Glomerular endothelial cell (primary cell): ENCODE measurements at places on chromosomes 3 and 15. TPM values are rescaled to one million over a fixed set of nuclear protein-coding genes. Genes with fewer than 3 reads are reported as not detected.

GRCh38 chr15:73558529-73558928 lies 74.7 kb downstream of the NPTN start:
- DNase-seq = no peak

- DNase-seq = no peak
These were observed 269.7 kb upstream of the LYSMD4 start for GRCh38 chr15:100002787-100003536.

The RTP1 gene
- not detected in 2 replicates for total RNA-seq

DNA sequence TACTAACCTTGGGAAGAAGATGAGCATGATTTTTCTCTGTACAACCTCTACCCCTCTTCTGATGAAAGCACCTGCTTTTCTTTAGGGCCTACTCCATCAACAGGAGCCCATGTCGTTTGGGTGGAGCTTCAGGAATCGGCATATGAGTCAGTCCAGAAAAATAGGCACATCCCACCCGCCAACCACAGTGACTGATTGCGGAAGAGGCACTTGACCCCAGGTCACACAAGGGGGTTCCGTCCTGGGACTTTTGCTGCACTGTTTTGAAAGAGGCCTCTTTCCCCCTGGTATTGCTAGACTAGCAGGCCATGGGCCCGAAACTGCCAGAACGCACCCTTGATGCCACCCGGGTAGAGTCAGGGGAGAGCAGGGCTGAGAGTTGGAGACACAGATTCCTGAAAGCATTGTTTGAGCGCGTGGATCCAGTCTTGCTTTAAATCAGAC lies 19.3 kb upstream of the NRROS start:
- DNase-seq = no peak

The DUOXA2 gene
- not detected in 2 replicates for total RNA-seq

The CDAN1 gene
- 10.1 and 11.0 TPM in 2 replicates for total RNA-seq

- DNase-seq = no peak
These were observed 29.5 kb downstream of the GTF2E1 start for GRCh38 chr3:120772081-120772480.

- DNase-seq = no peak
These were observed 573 bp downstream of the MME start for GRCh38 chr3:155080692-155081091.

DNA sequence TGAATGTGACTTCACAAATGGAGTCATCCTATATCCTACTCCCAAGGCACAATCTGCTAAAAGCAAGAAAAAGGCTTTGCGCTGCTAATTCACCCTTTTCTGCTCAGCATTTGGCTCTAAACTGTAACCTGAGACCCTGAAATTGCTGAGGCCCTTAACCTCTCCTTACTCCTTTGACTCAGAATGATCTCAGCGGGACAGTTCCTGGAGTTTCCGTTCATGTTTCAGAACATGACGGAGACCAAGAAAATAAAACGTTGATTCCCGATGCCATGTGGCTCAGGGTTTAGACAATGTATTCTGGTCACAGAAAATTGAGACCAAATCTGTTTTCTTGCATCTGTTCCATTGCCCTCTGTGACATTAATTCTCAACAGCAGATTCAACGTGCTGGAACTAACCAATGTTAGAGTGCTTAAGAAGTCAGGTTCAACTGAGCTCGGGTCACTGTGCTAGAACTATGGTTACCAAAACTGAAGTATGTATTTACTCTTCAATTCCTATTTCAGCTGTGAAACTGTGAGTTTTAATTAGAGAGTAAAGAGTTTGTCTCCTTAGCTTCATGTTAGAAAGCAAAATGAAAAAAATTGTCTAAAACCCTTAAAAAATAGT lies 45.4 kb upstream of the TMC3 start:
- DNase-seq = no peak

GRCh38 chr3:116473602-116474001 lies 28.3 kb upstream of the LSAMP start:
- no peak for DNase-seq

DNA sequence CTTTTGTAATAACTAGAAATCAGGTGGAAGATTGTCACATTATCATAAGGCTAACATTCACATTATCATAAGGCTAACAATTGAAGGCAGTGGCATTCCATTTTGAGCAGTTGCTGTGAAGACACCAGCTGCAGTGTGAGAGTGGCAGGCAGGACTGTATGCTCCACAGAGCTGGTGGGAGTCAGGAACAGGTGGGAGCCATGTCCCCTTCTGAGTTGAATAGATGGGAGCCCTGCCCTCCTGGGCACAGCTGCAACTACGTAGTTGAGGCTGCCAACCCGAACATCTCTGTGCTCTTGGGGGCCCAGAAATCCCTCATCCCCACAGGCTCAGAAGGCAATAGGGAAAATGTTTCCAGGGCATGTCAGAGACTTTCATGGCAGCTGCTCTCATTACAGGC lies 1627.6 kb downstream of the SI start:
- no peak for DNase-seq

DNA sequence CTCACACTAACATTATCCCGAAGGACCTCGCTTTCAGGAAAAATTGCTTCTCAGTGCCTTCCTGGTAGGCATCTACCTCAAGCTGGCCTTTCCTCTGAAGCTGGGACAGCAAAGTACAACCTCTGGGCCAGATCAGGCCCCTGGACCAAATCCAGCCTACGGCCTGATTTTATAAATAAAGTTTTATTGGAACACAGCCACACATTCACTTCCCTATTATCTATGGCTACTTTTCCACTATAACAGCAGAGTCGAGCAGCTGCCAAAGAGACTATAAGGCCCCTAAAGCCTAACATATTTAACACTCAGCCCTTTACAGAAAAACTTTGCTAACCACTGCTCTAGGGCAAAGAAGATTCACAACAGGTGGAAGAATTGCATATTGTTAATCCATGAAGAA lies 554.3 kb downstream of the NTRK3 start:
- no peak for DNase-seq

GRCh38 chr3:116394365-116394764 lies 50.9 kb downstream of the LSAMP start:
- no peak for DNase-seq

The CGNL1 gene
- total RNA-seq = 9.9 and 26.7 TPM in 2 replicates

DNA sequence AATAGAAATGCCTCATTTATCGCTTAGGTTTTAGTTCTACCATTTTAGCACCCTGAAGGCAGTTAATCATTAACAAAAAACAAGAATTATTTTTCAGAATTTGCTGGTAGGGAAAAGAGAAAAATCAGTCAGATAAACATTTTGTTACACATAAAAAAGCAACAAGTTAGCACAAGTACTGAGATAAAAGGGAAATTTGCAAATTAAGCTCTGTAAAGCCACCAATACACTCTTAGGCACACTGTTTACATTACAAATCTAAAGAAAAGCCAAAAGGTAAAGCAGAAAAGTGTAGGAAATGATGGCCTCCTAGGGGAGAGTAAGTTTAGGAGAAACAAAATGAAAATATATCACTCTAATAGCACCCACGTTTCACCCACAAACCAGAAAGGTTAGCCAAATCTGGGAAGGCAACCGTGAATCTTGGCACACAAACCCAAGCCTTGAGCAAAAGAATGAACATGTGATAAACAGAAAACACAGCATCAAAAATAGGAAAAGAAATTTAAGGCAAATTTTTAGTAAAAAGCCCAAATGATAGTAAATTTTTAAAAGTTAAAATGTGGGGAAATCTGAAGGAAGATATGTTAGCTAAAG lies 1.6 kb upstream of the SATB1 start:
- no peak for DNase-seq

DNA sequence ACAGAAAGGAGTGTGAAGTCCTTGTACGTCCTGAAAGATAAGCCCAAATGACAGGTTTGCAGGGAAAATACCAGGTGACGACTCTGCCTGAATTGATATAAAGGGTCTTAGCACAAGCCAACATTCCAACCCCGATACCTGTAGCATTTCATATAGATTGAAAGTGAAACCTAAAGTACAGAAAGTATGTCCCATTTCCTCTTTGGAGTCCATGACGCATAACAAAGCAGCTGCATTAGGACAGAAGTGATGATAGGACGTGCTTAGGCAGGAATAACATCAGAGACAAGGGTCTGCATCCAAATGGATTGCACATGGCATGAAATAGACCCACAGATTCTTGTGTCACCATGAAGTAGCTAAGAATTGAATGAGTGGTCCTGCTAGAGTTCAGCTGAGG lies 187.0 kb upstream of the ROBO1 start:
- no peak for DNase-seq

GRCh38 chr3:101675709-101676215 lies 1.2 kb downstream of the ZBTB11 start:
- no peak for DNase-seq

DNA sequence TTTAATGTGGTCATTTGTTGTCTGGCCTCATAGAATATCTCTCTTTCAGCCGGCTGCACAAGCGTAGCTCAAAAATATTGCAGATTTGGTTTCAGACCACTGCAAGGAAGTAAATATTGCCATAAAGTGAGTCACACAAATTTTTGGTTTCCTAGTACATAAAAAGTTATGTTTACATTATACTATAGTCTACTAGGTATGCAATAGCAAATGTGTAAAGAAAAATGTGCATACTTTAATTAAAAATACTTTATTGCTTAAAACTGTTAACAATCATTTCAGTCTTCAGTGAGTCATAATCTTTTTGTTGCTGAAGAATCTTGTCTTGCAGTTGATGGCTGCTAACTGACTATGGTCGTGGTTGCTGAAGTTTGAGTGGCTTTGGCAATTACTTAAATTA lies 425.1 kb upstream of the ROBO1 start:
- DNase-seq = no peak

DNA sequence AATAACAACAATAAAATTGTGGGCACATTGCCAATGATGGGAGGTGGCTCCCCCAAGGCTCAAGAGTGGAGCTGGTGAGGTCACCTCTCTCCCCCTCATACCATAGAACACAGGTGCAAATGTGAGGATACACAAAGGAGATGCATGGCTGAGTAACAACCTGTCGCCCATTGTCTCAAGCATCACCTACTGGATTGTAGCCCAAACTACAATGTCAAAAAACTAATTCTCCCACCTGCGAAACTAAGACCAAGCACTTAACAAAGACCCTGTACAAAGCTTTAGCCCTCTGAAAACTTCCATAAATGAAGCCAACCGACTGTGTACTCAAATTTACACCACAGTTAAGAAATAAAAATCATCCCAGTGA lies 50.4 kb upstream of the IGSF11 start:
- DNase-seq = no peak

The DLEC1 gene
- total RNA-seq = not detected in 2 replicates

DNA sequence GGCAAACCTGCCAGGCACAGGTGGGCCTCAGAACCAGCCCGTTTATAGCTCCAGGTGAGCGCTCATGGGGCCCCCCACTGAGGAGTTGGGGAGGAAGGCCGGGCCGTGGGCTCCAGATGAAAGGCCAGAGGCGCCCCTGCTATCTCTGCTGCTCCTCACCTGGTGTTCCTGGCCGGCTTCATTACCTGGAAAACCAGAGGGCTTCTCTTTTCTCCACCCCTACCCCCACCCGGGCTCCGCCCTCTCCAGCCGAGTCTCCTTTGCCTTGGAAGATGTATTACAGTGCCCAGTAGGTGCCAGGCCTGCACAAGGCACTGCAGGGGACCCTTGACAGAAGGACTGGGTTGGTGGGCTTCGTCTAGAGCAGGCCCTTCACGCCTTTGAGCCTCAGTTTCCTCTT lies 111.4 kb downstream of the WNT7A start:
- DNase-seq = no peak

DNA sequence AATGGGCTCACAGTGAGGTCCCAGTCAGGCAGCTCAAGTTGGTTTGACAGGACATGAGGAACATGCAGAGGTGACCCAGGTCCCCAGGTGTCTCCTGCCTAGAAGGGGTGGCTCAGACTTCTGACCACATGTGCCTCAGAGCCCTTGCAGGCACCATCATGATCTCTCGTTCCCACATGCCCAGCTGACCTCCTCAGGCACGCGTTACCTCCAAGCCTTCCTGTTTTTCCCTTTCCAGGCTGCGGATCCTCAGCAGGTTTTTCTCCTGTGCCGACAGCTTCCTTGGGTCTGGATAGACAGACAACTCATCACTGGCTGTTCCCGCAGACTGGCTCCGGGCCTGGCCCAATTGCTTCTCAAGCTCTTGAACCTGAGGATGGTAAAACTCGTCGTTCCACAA lies 30.4 kb downstream of the CCDC13 start:
- no peak for DNase-seq

The C2CD4B gene
- 94.0 and 176 TPM in 2 replicates for total RNA-seq

- no peak for DNase-seq
These were observed 1322.7 kb upstream of the ALCAM start for GRCh38 chr3:104044002-104044401.

GRCh38 chr3:54830658-54831057 lies 97.2 kb downstream of the LRTM1 start:
- no peak for DNase-seq

The PLA2G4D gene
- total RNA-seq = not detected in 2 replicates

The CLEC3B gene
- not detected in 2 replicates for total RNA-seq

The SLC9A9 gene
- 0.73 and 1.2 TPM in 2 replicates for total RNA-seq

DNA sequence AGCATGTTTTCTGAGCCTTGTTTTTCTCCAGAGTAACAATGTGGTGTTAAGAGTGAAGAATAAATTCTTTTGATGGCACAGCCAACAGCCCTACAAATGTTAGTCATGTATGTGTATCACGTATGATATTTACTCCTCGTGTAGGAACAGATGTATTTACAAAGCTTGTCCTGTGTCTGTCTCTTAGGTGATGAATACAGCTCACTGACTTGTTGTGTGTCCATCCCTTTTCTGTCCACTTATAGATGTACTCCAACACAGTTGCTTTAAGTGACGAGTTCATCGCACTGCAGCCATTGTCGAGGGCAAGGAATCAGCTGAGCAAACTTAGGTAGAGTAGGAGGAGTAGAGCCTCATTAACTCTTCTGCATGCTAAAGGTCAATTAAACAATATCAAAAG lies 78.1 kb downstream of the DCUN1D1 start:
- DNase-seq = no peak

The RASGRF1 gene
- total RNA-seq = under 0.01 and 0.82 TPM in 2 replicates
